ENCODE measurements at places on chromosomes 16 and 17. TPM values are rescaled to one million over a fixed set of nuclear protein-coding genes. Genes with fewer than 3 reads are reported as not detected.

GRIN2A gene
- total RNA-seq = 0.52 TPM

GSDMA gene
- not detected for total RNA-seq

ABCA9 gene
- total RNA-seq = 30.3 TPM

CCL16 gene
- total RNA-seq = not detected

SPAG7 gene
- total RNA-seq = 51.7 TPM

BAIAP3 gene
- 1.0 TPM for total RNA-seq

YBX2 gene
- total RNA-seq = 0.52 TPM

CA7 gene
- not detected for total RNA-seq

Data from skeletal muscle tissue (tissue), 5 donors.